ENCODE measurements at places on chromosomes 2 and 18.

DNA sequence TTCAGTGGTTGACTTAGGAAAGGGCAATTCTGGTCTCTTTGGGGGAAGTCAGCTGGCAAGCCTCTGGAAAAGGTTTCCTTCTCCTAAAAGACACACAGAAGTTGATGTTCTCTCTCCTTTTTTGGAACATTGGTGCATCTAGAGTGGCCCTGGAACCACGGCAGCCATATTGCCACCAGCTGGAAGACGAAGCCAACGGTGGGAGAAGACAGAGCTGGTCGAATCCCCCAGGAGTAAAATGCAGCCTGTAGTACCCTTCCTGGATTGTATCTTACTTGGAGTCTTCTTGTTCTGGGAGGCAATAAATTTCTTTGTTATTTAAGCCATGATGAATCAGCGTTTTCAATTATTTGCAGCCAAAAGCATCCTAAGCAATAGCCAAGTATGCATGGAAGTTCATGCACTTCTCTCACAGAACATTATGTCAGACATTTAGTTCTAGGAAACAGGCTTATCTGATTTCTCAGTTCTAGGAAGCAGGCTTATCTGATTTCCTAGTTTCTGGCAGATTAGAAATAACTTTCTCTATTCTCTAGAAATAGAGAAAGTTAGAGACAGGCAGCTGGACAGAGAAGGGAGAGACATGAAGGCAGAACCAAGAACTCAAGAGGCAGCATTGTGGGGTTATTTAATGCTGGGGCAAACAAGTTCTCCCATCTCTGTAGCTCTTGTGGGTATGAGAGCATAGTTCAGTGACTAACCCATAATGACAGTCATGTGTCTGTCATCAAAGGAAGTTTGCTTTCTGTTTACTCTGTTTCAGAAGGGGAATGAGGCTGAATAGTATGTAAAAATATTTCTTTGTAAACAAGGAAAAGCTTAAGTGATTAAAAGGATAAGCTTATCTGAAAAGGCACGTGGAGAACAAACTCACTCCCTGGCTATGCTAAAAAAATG lies 40.5 kb upstream of the NABP1 start:
- DNase-seq, result no peak

DNA sequence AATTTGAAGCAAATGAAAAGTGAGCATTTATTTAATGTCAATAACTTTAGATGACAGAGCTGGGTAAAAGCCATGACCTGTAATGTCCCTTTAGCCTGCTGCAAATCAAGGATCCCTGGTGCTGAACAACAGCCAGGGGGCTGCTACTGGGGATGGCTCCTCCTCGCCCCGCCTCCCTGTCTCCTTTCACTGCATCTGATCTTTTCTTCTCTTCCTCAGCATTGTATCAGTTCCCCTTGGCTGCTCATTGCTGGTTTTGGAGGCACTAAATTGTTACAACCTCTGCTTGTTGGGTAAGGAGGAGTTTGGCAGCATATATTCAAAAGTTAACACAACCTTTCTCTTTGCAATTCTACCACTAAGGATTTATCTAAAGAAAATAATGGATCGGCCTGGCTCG lies 236.3 kb upstream of the ID2 start:
- DNase-seq, result no peak

GRCh38 chr2:54213082-54213481 lies 42.9 kb downstream of the TSPYL6 start:
- DNase-seq, result no peak

DNA sequence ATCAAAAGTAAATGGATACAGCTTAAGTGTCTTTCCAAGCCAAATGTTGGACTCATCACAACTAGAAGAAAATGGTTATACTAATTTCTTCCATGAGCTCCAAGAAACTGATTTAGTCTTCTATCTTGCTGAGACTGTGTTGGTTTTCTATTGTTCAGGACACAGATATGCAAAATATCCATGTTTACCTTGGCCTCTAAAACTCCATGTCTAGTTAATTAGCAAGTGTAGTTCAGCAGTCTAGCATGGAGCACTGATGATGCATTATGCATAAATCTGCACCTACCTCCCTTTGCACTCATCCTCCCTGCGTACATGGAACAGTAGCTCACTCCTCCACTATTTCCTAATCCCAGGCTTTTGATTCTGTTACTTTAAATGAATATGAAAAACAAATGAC lies 731.4 kb upstream of the CHAC2 start:
- DNase-seq, result no peak

DNA sequence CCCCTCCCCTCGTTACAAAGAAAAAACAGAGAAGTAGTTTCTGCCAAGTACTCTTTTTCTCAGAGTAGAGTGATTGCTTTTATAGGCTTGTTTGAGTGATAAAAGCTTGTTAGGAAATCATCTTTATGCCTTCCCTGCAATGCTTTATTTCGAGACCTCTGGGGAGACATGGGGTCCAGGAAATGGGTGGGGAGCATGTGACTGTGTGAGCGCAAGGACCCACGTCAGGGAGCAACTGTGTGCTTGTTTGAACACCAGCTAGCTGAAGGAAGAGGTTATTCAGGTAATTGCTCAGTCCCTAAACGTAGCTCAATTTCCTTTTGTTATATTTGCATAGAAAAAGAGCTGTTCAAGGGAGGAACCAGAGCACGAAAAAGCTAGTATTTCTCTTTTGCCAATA lies 187.3 kb downstream of the FAM210A start:
- no peak for DNase-seq

DNA sequence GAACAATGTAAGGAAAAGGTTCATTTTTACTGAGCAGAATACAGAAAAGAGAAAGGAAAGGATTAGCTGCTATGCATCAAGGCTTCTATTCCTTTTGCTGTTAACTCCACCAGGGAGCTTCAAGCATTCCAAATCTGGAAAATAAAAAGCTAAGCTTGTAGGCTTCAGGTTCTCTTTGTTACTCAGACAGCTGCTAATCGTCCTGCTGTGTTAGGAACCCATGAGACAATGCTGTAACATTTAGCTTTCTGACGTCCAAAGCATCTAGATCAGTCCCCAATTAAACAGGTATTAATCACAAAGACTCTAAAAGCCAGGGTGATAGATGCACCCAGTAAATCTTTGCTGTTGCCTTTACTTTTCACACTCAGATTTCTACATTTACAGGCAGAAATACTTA lies 103.8 kb downstream of the EPHA4 start:
- no peak for DNase-seq

Measured in NCI-H82 (cell line).